A549 treated with DMSO at 1 μM for 4 hours (cell line): ENCODE measurements at places on chromosomes 2 and 18. TPM values are rescaled to one million over a fixed set of nuclear protein-coding genes. Genes with fewer than 3 reads are reported as not detected.

The CFC1 gene
- not detected in 5 replicates for total RNA-seq

The HJURP gene
- total RNA-seq: 86.1 to 88.2 TPM (median 87.1 TPM) in 5 replicates

The XPO1 gene
- total RNA-seq: 107 to 149 TPM (median 136 TPM) in 5 replicates

The PLCL1 gene
- 0.07 TPM in 1 of 5 replicates, not detected in the others for total RNA-seq

The SLC9A4 gene
- not detected in 5 replicates for total RNA-seq

The CCT4 gene
- total RNA-seq: 275 to 347 TPM (median 337 TPM) in 5 replicates

The DRC1 gene
- total RNA-seq: 0.14 to 0.29 TPM (median 0.21 TPM) in 5 replicates

The POTEJ gene
- not detected in 5 replicates for total RNA-seq

The OXER1 gene
- not detected in 5 replicates for total RNA-seq

The EFHD1 gene
- 1.6 to 2.6 TPM (median 1.9 TPM) in 5 replicates for total RNA-seq

The CTNNA2 gene
- 0.17 to 0.52 TPM (median 0.22 TPM) in 5 replicates for total RNA-seq

The CCDC141 gene
- total RNA-seq: not detected in 5 replicates

The PLB1 gene
- 1.1 to 2.0 TPM (median 1.6 TPM) in 5 replicates for total RNA-seq

The NYAP2 gene
- total RNA-seq: 0.02 to 0.03 TPM (median 0.02 TPM) in 3 of 5 replicates, not detected in the others

The ATP6V1C2 gene
- total RNA-seq: 0.18 to 0.99 TPM (median 0.32 TPM) in 5 replicates

The SH3RF3 gene
- total RNA-seq: 0.25 to 0.50 TPM (median 0.45 TPM) in 5 replicates

The COA5 gene
- 15.3 to 24.9 TPM (median 21.0 TPM) in 5 replicates for total RNA-seq

The MEP1B gene
- 0.03 to 0.15 TPM (median 0.07 TPM) in 5 replicates for total RNA-seq

The CAPN14 gene
- total RNA-seq: 0.03 to 0.07 TPM (median 0.05 TPM) in 4 of 5 replicates, not detected in the other

The PAIP2B gene
- 0.24 to 0.44 TPM (median 0.43 TPM) in 5 replicates for total RNA-seq

The TIMM21 gene
- 38.3 to 64.3 TPM (median 63.7 TPM) in 5 replicates for total RNA-seq

The KCNS3 gene
- 1.1 to 1.4 TPM (median 1.2 TPM) in 5 replicates for total RNA-seq

The ALK gene
- total RNA-seq: 0.04 TPM in 1 of 5 replicates, not detected in the others

The KLHL14 gene
- not detected in 5 replicates for total RNA-seq

The HAAO gene
- 0.07 to 0.18 TPM in 2 of 5 replicates, not detected in the others for total RNA-seq

The SLC4A5 gene
- 0.18 to 0.41 TPM (median 0.28 TPM) in 5 replicates for total RNA-seq

The KCNE4 gene
- 0.87 to 1.6 TPM (median 1.2 TPM) in 5 replicates for total RNA-seq

The SOX11 gene
- not detected in 5 replicates for total RNA-seq

The VWA3B gene
- 0.10 TPM in 1 of 5 replicates, not detected in the others for total RNA-seq

The KCNK3 gene
- 1.2 to 1.6 TPM (median 1.4 TPM) in 5 replicates for total RNA-seq

The AOX1 gene
- 2.9 to 4.8 TPM (median 3.3 TPM) in 5 replicates for total RNA-seq

The POMC gene
- not detected in 5 replicates for total RNA-seq

The DIPK1C gene
- total RNA-seq: not detected in 5 replicates

The UCN gene
- 0.55 to 2.6 TPM (median 1.8 TPM) in 5 replicates for total RNA-seq

The NPAS2 gene
- 76.8 to 130 TPM (median 103 TPM) in 5 replicates for total RNA-seq

The TDRD15 gene
- not detected in 5 replicates for total RNA-seq

The ALLC gene
- 0.05 TPM in 1 of 5 replicates, not detected in the others for total RNA-seq

The CPO gene
- 0.09 to 0.19 TPM (median 0.17 TPM) in 3 of 5 replicates, not detected in the others for total RNA-seq

The LAMA3 gene
- 29.5 to 44.3 TPM (median 41.7 TPM) in 5 replicates for total RNA-seq

The EGR4 gene
- 0.11 to 0.32 TPM (median 0.25 TPM) in 5 replicates for total RNA-seq

The GYPC gene
- total RNA-seq: not detected in 5 replicates

The CABLES1 gene
- 11.3 to 14.6 TPM (median 12.6 TPM) in 5 replicates for total RNA-seq

The SERPINB13 gene
- total RNA-seq: not detected in 5 replicates

The HOXD4 gene
- 0.22 to 0.55 TPM (median 0.36 TPM) in 5 replicates for total RNA-seq

The SLC19A3 gene
- total RNA-seq: 2.5 to 3.8 TPM (median 3.2 TPM) in 5 replicates

The CROCC2 gene
- total RNA-seq: not detected in 5 replicates

The TTN gene
- total RNA-seq: under 0.01 to 0.02 TPM (median 0.01 TPM) in 5 replicates

The STEAP3 gene
- 39.2 to 47.7 TPM (median 39.9 TPM) in 5 replicates for total RNA-seq

The C2orf15 gene
- total RNA-seq: 0.41 to 0.61 TPM (median 0.52 TPM) in 5 replicates

The EVX2 gene
- total RNA-seq: not detected in 5 replicates

The GPR35 gene
- 0.58 to 1.2 TPM (median 0.75 TPM) in 5 replicates for total RNA-seq
